Spinal cord (tissue), 10 donors: ENCODE measurements at places on chromosomes 1 and 21.

- no peak for DNase-seq
Observed at GRCh38 chr21:14143999-14144398, 66.8 kb downstream of the LIPI start.

DNA sequence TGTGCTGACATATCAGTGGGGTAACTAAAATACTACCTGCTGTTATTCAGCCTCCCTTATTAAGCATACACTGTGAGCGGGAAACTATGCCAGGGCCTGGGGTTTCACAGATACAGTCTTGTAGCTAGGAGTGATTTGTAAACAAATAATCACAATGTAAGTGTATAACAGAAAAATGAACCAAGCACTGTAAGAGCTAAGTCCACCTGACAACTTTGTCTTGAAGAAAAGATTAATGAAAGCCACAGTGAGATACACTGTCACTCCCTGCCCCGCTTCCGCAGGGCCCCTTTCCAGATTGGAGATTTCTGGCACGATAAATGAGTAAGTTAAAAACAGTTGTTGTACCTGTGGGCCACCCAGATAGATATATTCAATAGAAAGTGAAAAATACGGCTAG, 4.8 kb downstream of the RCAN3 start:
- no peak for DNase-seq

GRCh38 chr1:85865213-85865612, 157.0 kb upstream of the ZNHIT6 start:
- no peak for DNase-seq

GRCh38 chr1:115842948-115843347, 2.0 kb upstream of the NHLH2 start:
- peak; percentile 60 for DNase-seq

GRCh38 chr21:18249672-18250071, 5.0 kb downstream of the CHODL start:
- no peak for DNase-seq

GRCh38 chr1:50342525-50342924, 80.7 kb downstream of the DMRTA2 start:
- DNase-seq = no peak

DNA sequence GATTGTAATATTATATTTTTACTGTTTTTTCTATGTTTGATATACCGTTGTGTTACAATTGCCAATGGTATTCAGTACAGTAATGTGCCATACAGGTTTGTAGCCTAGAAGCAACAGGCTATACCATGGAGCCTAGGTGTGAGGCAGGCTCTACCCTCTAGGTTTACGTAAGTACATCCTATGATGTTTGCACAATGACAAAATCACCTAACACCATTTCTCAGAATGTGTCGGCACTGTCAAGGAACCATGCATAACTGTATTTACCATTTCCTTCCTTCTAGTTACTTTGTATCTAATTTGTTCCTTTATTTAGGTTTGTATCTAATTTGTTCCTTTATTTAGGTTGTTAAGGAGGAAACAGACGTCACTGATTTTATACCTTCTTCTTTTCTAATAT, 9.9 kb downstream of the NPHP4 start:
- DNase-seq = no peak

DNA sequence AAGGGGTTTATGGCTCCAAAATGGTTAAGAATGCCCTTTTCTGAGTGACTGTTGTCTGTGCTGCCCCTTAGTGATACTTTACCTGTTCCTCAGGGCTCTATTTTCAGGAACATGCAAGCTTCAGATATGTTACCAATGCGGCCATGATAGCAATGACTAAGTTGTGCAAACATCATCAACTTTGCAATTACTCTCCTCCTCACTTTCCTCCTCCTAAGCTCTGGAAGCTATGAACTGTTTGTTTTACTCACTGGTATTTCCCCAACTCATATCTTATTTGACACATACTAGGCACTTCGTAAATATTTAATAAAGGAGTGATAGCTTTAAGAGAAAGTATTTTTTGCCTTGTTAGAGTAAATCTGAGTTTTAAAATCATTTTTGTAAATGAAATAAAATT, 53.8 kb downstream of the RWDD3 start:
- DNase-seq = no peak

- no peak for DNase-seq
Observed at GRCh38 chr1:169739980-169740379, 6.1 kb upstream of the SELE start.

DNA sequence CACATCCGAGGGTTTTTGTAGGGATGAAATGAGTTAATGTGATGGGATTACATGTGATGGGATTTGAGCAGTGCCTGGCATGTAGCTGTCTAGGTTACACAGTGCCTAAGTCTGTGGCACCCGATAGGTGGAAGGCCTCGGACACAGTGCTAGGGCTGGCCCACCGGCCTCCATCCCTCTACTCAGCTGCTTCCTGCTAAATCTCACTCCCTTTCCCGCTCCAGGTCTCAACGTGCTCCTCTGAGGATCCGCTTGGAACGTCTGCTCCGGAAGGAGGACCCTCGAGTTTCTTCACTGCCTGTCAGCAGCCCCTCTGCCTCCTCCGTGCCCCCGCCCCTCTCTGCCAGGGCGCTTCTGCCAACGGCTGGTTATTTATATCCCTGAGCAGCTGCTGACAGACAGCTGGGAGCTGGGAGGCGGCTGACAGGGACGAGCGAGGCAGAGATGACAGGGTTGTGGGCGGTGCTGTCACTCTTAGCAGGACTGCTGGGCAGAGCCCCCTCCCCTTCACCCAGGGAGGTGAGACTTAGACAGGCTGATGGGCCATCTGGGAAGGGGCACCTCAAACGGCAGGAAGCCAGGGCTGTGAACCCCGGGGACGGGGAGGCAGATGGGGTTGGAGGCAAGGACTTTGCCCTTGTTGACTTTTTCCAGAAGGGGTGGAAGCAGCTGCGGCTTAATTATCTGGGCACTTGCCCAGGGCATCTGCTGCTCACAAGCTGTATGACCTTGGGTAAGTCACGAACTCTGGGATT, 26.6 kb upstream of the LRRN2 start:
- DNase-seq = peak; percentile 73

DNA sequence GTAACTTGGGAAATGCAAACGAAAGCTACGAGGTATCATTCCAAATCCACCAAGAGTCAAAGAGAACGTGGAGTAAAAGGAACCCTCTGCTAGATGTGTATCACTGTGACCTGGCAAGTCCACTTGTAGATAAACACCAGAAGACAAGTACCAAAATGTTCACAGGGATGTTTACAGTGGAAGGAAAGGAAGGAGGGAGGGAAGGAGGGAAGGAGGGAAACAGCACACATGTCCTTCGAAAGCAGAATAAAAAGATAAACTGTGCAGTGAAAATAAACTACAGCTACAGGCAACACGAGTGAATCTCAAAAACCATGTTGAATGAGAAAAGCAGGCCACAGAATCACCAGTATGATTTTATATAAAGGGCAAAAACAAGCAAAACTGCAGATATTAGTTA, 59.9 kb downstream of the TP53BP2 start:
- no peak for DNase-seq

GRCh38 chr1:899636-900317, 23.9 kb upstream of the SAMD11 start:
- no peak for DNase-seq

DNA sequence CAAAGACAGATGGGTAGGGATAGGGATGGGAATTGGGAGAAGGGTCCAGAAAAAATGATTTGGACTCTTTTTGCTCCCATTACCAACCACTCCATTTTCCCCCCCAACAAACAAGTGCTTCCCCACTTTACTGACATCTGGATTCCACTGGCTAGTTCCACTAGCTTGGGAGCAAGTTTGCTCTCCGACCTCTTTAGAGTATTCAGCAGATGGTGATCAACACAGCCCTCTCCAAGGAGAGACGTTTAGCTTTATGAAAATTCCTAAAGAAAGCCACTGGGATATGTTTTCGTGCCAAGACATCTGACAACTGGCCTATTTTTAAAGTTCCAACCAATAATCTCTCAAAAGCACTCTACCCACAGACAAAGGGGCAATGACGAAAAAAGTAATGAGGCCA, 50.3 kb downstream of the ITPKB start:
- DNase-seq = no peak

- no peak for DNase-seq
Observed at GRCh38 chr1:66305927-66306326, 228.0 kb upstream of the SGIP1 start.

- DNase-seq = no peak
Observed at GRCh38 chr21:35547946-35548774, 499.1 kb upstream of the RUNX1 start.

DNA sequence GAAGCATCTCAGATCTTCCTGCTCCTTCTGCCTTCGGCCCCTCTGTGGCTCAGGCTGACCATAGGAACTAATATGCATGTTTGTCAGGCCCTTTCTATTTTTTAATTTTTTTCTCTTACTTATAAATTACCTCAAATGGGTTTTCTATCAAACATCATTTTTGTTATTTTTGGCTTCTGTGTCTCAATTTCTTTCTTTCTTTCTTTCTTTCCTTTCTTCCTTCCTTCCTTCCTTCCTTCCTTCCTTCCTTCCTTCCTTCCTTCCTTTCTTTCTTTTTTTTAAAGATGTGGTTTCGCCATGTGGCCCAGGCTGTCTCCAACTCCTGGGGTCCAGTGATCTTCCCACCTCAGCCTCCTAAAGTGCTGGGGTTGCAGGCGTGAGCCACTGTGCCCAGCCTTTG, 36.2 kb upstream of the TLR5 start:
- no peak for DNase-seq

DNA sequence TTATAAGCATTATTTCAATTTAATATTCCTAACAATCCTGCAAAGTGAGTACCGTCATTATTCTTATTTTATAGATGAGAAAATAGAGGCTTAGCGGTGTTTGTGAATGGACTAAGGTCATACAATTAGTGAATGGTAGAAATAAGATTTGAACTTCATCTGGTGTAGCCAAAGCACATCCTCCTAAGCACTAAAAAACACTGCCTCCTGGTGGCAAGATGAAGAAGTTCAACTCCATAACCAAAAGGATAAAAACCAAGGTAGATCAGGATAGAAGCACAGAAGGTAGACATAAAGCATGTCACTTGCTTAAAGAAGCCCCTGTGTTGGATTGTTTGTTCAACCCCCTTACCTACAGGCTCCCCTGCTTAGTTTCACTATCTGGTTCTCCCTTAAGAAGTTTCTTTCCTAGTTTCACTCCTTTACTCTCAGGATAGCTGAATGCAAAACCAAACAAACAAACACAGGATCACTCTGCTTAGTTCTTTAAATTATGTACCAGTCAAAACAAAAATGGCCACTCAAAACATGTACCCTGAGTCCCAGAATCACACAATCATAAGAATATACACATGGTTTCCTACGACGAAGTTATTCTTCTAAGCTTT, 12.7 kb upstream of the AIM2 start:
- no peak for DNase-seq

GRCh38 chr21:46347203-46347550, 23.2 kb downstream of the PCNT start:
- DNase-seq = no peak

DNA sequence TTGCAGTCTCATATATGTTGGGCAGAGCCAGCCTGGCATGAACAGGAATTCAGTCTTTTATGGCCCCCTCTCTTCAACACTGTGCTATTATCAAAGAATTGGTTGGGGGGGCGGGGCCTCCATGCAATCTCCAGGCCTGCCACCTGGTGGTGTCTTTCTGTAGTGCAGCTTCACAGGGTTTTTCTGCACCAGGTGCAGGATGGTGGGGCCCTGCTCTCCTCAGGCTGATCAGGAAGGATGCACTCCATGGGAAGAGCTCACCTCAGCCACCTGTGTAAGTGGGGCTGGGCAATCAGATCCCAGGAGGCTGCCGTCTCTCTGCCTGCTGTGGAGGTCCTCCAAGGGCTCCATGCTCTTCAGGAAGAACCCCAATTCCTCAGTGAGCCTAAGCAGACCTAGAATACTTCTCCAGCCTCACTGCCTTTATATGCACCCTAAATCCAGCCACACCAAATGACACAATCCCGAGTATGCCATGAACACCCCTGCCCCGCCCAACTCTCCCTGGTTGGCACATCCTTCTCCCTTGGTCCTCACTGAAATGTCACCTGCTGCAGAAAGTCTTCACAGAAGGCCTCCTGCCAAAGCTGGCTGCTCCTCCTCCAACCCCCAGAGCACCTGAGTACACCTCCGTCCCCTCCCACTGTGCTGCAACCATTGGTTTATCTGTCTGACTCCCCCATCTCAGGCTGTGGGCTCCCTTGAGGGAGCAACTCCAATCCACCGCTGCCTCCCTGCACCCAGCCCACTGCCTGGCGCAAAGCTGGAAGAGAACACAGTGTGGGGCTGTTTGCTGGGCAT, 16.5 kb downstream of the STK40 start:
- no peak for DNase-seq

DNA sequence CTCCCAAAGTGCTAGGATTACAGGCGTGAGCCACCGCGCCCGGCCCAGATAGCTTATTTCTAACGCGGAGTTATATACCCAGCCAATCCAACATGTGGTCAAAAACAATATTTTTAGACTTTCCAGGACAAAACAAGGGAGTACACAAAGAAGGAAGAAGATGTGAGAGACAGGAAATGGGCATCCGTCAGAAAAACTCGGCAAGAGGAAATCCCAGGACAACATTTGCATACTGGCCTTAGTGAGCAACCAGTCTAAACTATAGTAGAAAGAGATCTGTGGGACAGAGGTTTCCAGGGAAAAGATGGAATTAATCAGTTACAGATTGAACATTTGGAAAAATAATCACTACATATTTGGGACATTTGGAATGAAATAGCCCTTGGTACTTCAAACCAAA, 11.4 kb downstream of the ARMH1 start:
- DNase-seq = no peak

DNA sequence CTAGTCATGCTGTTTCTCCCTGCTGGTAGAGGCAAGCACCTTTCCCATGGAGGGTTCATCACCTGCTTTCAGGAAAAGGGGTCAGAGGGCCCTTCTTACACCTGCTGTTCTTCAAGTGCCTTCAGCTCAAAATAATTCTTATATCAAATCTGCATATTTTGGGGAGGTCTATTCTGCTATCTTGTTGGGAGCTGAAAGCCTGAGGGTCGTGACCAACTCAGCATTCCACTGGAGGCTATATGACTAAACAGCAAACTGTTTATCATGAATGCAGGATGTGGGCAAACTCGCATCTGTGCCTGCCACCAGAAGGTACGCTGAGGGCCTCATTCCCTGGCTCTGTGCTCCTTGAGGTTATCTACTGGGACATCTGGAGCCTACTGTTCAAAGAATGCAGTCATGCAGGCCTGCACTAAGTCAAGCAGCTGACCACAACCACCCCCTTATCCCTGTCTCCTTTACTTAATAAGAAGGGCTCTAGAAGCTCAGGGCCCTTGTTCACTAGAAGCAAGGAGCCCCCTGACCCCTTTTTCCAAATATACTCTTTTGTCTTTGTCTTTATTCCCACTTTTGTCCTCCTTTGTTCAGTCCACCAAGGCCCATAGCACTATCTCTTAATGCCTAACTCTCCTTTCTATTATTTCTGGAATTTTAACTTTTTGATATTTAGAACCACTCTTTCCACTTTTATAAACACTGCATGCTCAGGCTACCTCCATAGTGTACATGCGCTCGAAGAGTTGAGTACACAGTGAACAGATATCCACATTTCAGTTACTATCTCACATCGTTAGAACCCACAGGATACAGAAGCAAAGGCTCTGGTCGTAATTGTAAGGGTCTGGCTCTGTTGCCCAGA, 4.5 kb upstream of the TRIM17 start:
- DNase-seq = no peak

- DNase-seq = no peak
Observed at GRCh38 chr21:45972716-45973474, 8.7 kb upstream of the COL6A1 start.

GRCh38 chr21:31872452-31873274, at the start of gene HUNK:
Gene HUNK (plus strand): TSS chr21:31873020. CDS start chr21:31873675, 655 bp downstream.
- peak; percentile 87 for DNase-seq

GRCh38 chr21:45994759-45995685, 13.5 kb downstream of the COL6A1 start:
- no peak for DNase-seq

GRCh38 chr1:8538502-8538901, 220.6 kb downstream of the SLC45A1 start:
- no peak for DNase-seq
